NCI-H226 (cell line): ENCODE measurements at places on chromosomes 7 and 10.

- no peak for DNase-seq
These were observed 294.6 kb downstream of the RNLS start for GRCh38 chr10:88288320-88289059.

DNA sequence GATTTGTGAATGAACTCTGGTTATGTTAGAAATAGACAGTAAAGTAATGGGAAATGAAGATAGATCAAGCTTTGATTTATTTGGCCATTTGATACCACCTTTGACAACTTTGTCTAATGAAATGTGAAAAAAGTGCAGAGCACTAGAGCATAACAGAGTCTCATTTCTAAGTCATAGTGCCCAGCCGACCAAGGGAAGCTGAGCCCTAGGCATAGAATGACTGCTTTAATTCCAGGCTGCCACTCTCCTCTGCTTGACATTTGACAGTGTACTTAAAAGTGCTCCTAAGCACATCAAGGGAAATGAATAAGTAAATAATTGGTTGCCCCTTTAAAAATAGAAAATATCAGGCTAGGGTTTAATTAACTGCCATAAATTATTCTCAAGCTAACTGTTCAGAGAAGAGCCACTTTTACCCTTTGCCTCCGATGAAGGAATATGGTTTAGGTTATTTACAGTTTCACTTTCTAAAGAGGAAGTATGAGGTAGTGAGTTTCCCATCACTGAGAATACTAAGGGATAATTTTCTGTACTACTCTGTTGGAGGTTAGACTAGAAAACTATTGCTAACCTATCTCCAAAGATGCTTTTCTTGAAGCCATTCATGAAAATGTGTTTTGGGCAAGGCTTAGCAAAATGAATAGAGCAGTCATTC lies 591.6 kb downstream of the REEP3 start:
- DNase-seq: no peak

GRCh38 chr10:89853781-89854191 lies 152.4 kb downstream of the KIF20B start:
- DNase-seq: no peak

- DNase-seq: peak; percentile 89
These were observed 3.4 kb downstream of the LRRC27 start for GRCh38 chr10:132335189-132336063.

DNA sequence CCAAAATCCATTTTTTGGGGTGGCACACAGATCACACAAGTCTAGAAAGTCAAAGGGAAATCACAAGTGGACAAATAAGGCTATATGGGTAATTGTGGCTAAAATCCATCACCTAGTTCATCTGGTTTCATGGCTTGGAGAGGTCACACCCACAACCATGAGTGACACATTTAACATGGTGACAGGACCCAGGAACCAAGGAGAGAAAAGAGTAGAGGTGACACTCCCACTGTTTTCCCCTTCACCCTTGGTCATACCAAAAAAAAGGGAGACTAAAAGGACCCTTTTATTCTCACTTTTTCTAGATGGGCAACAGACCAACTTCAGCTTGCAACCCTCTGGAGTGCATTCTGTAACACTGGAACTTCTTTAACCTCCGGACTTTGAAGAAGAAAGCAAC lies 46.2 kb upstream of the ZNF107 start:
- no peak for DNase-seq

DNA sequence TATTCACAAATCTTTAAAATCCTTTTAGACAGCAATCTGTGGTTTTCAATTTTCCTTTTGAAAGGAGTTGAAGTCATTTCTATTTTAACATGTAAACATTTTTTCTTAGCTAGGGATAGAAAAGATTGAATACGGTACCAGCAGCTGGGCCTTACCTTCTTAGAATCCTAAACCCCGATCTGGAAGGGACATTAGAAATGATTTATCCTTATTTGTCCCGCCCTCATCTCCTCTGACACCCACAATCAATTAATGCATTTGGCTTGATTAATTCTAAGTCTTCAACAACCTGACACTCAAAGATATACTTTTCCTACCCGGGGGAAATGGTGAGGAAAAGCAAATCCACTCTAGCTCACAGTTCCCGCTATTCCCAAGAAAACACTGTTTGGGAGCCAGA lies 100.4 kb downstream of the SORCS1 start:
- no peak for DNase-seq

GRCh38 chr7:155216475-155217272 lies 81.0 kb upstream of the INSIG1 start:
- DNase-seq: no peak
